Thoracic aorta (tissue), 2 donors: ENCODE measurements at places on chromosomes 13 and 19. TPM values are rescaled to one million over a fixed set of nuclear protein-coding genes. Genes with fewer than 3 reads are reported as not detected.

DNA sequence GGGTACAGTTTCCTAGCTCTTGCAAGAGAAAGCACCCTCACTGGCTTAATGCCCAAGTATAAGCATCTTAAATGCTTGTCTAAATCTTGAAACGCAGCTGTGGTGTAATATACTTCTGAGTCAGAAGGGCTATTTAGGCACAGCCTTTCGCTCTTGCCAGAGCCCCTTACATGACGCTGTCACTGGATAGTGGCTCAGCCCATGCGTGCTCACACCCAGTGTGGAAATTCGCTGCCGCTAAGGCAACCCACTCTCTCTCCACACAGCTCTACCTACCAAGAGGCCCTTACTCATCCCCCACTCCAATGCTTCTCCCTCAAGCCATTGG lies 24.0 kb downstream of the UQCRFS1 start:
- no peak overlapping the region for H3K4me3 ChIP-seq
- no peak overlapping the region for H3K27ac ChIP-seq
- H3K4me1 ChIP-seq: no peaks in the 10 kb centered on the region
- H3K27me3 ChIP-seq: no peaks in the 10 kb centered on the region

The CARM1 gene
- 21.2 TPM for total RNA-seq

DNA sequence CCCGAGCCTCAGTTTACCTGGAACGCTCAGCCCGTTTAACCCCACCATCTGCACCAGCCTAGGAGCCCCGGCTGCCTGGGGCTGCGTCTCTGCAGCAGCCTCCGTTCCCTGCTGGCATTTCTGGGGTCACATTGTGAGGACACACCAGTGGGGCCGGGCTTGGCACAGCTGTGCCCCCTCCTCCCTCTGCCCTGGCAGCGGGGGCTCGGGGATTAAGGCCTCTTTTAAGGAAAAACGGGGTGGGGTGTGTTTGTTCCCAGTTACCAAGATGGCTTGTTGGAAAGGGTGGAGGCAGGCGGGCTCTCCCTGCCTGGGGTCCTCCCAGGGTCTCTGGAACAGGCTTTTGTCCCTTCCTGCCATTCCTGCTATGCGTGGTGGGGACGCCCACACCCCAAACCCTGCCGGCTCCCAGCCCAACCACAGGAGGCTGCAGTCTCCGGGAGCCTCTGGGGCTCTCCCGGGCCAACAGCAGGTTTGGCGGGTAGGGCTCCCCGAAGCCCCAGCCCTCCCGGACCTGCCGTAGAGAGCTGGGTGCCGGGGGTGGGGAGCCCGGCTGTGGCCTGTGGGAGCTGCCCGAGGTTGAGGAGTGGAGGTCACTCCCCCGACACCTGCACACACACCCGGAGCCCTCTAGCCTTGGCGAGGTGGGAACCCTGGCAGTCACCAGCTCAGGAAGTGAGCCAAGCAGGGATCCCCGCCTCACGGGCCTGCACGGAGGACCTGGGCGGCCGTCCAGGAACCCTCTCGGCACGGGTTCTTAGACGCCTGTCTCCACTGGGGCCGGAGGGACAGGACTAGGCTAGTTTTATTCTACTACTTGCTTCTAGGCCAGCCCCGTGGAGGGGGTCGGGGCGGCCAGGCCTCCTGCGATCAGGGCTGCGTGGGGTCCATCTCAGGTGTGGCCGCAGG lies 36.9 kb downstream of the GADD45B start:
- H3K27ac ChIP-seq: no peak overlapping the region
- no peaks in the 10 kb centered on the region for H3K4me1 ChIP-seq
- H3K27me3 ChIP-seq: no peaks in the 10 kb centered on the region
- H3K36me3 ChIP-seq: no peaks in the 10 kb centered on the region

DNA sequence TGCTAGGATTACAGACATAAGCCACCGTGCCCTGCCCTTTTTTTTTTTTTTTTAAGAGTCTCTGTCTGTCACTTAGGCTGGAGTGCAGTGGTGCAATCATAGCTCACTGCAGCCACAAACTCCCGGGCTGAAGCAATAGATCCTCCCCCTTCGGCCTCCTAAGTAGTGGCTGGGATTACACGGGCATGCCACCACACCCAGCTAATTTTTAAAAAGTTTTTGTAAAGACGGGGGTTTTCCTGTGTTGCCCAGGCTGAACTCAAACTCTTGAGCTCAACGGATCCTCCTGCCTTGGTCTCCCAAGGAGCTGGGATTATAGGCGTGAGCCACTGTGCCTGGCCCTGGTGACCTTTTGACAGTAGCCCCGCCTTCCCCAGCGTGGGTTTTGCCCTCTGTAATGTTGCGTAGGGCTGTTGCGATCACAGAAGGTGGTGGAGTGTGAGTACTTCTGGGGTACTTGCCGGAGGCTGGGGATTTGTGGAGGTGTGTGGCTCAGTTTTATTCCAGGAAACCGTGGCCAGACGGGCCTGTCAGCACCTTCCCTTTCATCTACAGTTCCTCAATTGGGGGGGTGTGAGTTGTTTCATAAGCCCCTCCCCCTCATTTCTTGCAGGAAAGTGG lies 11.6 kb upstream of the RETN start:
- no peak overlapping the region for H3K27ac ChIP-seq
- no peaks in the 10 kb centered on the region for H3K27me3 ChIP-seq
- H3K36me3 ChIP-seq: no peaks in the 10 kb centered on the region
- DNase-seq: no peak
- no peak overlapping the region for H3K4me3 ChIP-seq
- peaks cover 3% of the 10 kb centered on the region for H3K4me1 ChIP-seq

GRCh38 chr13:77448689-77449088 lies 86.8 kb upstream of the SCEL start:
- DNase-seq: no peak
- no peak overlapping the region for H3K4me3 ChIP-seq

The ICAM1 gene
- total RNA-seq: 41.4 TPM

DNA sequence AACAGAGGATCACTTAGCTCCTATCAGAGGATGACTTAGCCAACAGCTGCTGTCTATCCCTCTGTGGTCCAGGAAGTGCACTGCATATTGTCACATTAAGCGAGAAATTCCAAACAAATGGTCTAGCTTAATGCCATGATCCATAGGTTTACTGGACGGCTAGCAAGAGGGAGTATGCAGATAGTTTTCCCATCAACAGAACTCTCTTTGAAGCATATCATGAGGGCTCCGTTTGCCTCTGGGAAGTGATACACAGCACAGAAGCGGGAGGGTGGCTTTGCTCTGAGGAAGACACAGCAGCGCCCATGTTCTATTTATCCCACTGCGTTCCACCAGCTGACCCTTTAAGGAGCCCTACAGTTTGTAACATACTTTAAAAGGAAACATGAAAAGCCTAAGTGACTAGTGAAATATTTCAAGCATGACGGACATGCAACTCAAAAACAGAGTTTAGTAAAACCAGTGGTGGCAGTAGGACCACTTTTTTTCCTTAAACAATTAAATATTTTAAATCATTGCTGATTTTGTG lies 52.7 kb downstream of the COL4A1 start:
- no peak for DNase-seq
- H3K4me3 ChIP-seq: peak overlapping the region; percentile 42
- H3K27ac ChIP-seq: peak overlapping the region; percentile 94
- H3K27me3 ChIP-seq: peaks cover 5% of the 10 kb centered on the region
- H3K4me1 ChIP-seq: peaks cover 75% of the 10 kb centered on the region

DNA sequence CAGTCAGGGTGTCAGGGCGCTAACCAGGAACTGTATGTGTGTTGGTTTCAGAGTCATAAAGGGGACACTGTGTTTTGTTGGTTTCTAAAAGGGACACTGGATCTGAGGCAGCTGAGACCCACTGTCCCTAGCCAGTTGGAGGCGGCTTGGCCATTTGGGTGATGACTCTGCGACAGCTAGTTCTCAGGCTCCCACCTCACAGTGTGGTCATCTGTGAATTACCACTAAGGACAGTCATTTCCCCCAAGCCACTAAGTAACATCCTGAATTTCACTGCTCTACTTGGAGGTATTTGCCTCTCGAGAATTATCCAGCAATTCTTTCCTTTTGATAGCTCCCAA lies 51.5 kb downstream of the EPS15L1 start:
- H3K27me3 ChIP-seq: no peaks in the 10 kb centered on the region
- H3K4me1 ChIP-seq: no peaks in the 10 kb centered on the region
- no peak overlapping the region for H3K27ac ChIP-seq
- no peak for DNase-seq

The SCGB2B2 gene
- 1.1 TPM for total RNA-seq

DNA sequence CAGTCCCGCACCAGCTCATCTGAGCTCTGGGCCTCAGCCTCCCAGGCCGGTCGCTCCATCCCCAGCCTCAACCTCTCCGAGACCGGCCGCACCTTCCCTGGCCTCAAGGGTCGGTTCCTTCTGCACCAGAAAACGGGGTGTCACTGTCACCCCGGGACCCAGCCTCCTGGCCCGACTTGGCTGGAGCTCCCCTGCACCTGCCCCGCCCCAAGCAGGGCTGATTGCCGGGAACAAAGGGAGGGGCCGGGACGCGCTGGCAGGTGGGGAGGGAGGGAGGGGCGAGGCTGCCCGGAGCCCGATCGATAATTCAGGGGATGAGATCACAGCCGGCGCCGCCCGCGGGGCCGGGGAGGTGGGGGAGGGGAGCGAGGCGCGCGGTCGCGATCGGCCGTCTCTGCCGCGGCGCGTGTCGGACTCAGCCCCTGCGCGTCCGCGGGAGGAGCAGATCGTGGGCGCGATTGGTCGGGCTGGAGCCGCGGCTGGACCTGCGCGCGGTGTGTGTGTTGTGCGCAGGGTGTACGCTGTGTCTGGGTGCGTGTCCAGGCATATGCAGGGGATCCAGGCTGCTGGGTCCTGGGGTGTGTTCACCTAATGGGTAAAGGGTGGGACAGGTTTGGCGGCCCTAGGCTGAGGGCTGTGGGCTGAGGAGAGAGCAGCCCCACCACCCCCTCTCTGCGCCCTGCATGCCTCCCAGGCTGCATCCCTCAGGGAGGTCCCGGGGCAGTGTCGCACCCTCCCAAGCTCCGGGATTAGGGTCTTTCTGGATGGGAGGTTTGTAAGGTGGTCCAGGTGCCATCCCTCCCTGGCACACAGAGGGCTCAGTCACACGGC lies 1.1 kb upstream of the SHC2 start:
- H3K27ac ChIP-seq: no peak overlapping the region
- H3K4me3 ChIP-seq: peak overlapping the region; percentile 64
- no peaks in the 10 kb centered on the region for H3K4me1 ChIP-seq
- peaks cover 6% of the 10 kb centered on the region for H3K27me3 ChIP-seq

- DNase-seq: no peak
- no peak overlapping the region for H3K27ac ChIP-seq
- no peaks in the 10 kb centered on the region for H3K36me3 ChIP-seq
- no peak overlapping the region for H3K4me3 ChIP-seq
- H3K27me3 ChIP-seq: no peaks in the 10 kb centered on the region
- H3K4me1 ChIP-seq: no peaks in the 10 kb centered on the region
Measured at GRCh38 chr19:43906774-43907173, 28.3 kb downstream of the ZNF45 start.

The ZNF441 gene
- 12.1 TPM for total RNA-seq

The ATG4D gene
- 17.1 TPM for total RNA-seq

DNA sequence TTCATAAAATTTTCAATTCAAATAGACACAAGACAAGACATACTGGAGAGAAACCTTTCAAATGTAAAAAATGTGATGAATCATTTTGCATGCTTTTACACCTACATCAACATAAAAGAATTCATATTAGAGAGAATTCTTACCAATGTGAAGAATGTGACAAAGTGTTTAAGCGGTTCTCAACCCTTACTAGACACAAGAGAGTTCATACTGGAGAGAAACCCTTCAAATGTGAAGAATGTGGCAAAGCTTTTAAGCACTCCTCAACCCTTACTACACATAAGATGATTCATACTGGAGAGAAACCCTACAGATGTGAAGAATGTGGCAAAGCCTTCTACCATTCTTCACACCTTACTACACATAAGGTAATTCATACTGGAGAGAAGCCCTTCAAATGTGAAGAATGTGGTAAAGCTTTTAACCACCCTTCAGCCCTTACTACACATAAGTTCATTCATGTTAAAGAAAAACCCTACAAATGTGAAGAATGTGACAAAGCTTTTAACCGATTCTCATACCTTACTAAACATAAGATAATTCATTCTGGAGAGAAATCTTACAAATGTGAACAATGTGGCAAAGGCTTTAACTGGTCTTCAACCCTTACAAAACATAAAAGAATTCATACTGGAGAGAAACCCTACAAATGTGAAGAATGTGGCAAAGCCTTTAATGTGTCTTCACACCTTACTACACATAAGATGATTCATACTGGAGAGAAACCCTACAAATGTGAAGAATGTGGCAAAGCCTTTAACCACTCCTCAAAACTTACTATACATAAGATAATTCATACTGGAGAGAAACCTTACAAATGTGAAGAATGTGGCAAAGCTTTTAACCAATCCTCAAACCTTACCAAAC lies 24.6 kb upstream of the ZNF431 start:
- H3K27ac ChIP-seq: no peak overlapping the region
- H3K4me1 ChIP-seq: no peaks in the 10 kb centered on the region
- no peak overlapping the region for H3K4me3 ChIP-seq
- DNase-seq: no peak
- H3K27me3 ChIP-seq: no peaks in the 10 kb centered on the region
- H3K36me3 ChIP-seq: peaks cover 18% of the 10 kb centered on the region

DNA sequence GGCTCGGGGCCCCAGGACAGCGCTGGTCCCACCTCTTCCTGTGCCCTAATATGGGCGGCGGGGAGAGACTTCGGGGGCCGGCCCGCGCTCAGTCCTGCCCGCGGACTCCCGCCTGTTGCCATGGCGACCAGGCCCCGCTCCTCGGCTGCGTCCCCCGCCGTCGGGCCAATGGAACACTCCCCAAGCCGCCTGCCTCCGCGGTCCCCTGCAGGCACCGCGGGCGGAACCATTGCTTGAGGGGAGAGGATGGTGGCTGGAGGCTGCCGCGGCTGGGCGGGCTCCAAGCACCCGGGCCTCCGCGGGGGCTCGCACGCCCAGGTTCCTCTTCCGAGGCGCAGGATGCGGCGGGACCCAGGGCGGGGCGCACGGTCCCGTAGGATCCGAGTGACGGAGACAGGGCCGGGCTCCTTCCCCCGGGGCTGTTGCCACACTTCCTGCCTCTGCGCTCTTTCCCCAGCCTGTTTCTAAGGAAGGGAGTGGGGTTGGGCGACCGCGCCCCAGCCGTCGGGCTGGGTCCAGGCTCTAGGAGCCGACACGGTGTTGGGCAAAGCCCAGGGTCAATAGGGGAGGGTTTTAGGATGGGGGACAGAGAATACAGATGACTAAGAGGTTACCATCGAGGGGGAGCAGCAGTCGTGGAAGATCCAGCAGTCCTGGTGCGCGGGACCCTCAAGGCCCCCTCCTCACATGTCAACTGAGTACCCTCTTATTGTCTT lies 1.2 kb upstream of the JUNB start:
- H3K27ac ChIP-seq: peak overlapping the region; percentile 99
- DNase-seq: peak; percentile 90
- peaks cover 38% of the 10 kb centered on the region for H3K4me1 ChIP-seq
- H3K27me3 ChIP-seq: no peaks in the 10 kb centered on the region
- H3K36me3 ChIP-seq: no peaks in the 10 kb centered on the region
- peak overlapping the region; percentile 91 for H3K4me3 ChIP-seq

GRCh38 chr19:2201473-2202148 lies 34.5 kb downstream of the PLEKHJ1 start:
- H3K4me3 ChIP-seq: no peak overlapping the region
- H3K27ac ChIP-seq: no peak overlapping the region
- peaks cover 17% of the 10 kb centered on the region for H3K36me3 ChIP-seq
- no peaks in the 10 kb centered on the region for H3K27me3 ChIP-seq
- H3K4me1 ChIP-seq: peaks cover 7% of the 10 kb centered on the region

GRCh38 chr13:71759651-71760511 lies 107.1 kb downstream of the DACH1 start:
- no peak for DNase-seq
- no peaks in the 10 kb centered on the region for H3K36me3 ChIP-seq

- no peak overlapping the region for H3K27ac ChIP-seq
- DNase-seq: no peak
- no peak overlapping the region for H3K4me3 ChIP-seq
- no peaks in the 10 kb centered on the region for H3K36me3 ChIP-seq
- no peaks in the 10 kb centered on the region for H3K27me3 ChIP-seq
Measured at GRCh38 chr19:35462476-35462953, 14.5 kb downstream of the FFAR2 start.

The ATP1A3 gene
- not detected for total RNA-seq
